Activated CD4-positive, alpha-beta T cell treated with anti-CD3 and anti-CD28 coated beads, Interleukin-2, Interleukin-4, amounts not matched to agents 100 ng/mL and 50 ng/mL, durations not matched to agents 16 hours and 8 hours (primary cell): ENCODE measurements at places on chromosomes 5 and 9.
A peak's percentile ranks its signal among the peaks of the same experiment; 100 is the strongest.

- DNase-seq, result no peak
Observed at GRCh38 chr5:96198356-96199058, 234.5 kb downstream of the PCSK1 start.

GRCh38 chr5:126851501-126852011 lies 74.6 kb downstream of the LMNB1 start:
- no peak for DNase-seq

DNA sequence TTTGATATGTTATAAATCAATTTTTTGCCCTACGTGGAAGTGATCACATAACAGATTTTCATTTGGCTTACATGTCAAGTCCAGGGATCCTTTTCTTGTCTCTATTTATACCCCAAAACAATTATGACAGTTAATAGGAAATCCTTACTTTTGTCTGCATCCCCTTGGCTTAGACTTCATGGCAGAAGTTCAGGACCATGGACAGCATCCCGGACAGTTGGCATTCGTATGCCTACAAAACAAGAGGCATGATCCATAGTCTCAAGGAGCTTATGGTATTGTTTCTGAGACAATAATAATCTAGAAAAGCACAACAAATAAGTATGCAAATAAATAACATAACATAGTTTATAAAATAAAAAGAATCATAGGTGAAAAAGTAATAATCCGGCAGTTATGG lies 214.3 kb upstream of the GRIA1 start:
- peak; percentile 6 for DNase-seq

DNA sequence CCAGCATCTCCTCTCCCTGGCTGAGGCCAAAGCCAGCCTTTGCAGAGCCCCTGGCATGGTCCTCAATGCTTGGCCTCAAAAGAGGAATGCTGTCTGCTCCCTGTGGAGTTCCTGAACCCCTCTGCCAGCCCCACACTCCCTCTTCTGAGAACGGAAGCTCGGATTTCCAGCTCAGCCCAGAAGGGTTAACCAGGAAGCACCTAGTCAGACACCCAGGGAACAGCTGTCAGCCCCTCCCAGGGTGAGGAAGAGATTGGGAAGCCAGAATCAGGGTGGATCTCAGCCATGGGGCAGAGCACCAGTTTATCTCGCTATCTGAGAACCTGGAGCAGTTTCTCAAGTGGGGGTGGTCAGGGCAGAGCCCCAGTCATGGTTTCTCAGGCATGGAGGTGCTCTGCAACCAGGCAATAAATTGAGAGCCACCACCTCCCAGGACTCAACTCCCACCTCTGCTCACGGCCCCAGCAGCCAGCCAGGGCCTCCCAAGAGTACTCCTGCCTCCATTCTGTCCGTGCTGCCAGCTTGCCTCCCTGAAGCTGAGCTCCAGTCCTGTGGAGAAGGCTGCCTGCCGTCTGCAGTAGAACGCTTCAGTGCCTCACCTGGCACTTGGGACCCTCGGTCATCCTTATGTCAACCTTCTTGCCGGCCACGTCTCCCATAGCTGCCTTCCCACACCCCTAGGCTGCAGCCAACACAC lies 7.6 kb downstream of the FOXE1 start:
- no peak for DNase-seq

- no peak for DNase-seq
Observed at GRCh38 chr9:76717176-76717575, 47.1 kb upstream of the PCA3 start.

- DNase-seq, result peak; percentile 9
Observed at GRCh38 chr9:95506678-95507463, 9.9 kb downstream of the PTCH1 start.
